ENCODE measurements at places on chromosomes 2 and 18.

- peak; percentile 45 for DNase-seq
Observed at GRCh38 chr18:57629422-57629821, 7.8 kb upstream of the NARS1 start.

GRCh38 chr2:205650931-205651330, 31.4 kb upstream of the NRP2 start:
- DNase-seq = no peak

DNA sequence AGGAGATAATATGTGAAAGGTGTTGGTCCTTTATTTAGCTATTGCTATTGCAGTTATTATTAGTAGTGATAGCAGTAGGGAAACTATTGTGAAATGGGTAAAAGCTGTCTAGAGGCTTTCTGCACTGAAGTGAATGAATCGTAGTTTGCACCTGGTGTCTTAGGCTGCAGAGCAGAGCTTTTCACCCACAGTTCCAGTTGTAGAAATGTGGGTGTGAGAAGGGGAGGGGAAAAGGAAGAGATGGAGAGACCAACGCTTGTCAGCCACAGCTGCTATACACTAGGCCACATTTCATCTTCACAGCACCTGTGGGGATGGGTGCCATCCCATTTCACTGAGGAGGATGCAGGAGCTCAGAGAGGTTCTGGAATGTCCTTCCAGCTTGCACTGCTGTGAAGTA, 50.0 kb downstream of the TRPM8 start:
- no peak for DNase-seq

DNA sequence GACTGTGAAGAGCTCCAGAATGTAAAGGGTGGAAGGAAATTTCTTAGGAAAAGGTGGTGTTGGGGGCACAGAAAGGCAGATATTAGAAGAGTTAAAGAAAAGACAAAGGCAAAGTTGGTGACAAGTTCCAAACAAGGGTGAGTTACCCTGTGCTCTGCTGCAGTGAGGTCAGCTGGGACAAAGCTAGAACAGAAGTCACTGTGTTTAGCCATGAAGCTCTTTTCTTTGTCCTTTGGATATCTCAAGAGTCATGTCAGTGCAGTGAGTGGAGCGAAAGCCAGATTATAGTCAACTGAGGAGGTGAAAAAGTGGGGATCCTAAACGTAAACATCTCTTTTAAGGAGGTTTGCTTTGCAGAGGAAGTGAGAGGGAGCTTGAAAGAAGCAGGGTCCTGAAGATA, 187.8 kb upstream of the ALPP start:
- no peak for DNase-seq

DNA sequence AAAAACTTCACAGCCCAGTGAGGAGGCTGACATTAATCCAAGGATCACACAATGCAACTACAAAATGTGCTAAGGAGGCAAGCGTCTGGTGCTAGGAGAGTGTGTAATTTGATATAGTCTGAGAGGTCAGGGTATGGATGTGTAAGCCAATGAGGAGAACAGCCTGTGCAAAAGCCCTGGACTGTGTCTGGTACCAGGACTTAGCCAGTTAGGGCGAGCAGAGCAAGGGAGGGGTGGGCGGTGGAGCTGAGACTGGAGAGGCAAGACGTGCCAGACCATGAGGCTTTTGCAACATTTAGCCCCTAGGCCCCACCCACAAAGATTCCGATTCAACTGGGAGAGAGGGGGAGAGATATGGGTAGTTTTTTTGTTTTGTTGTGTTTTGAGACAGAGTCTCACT, 33.5 kb upstream of the SPRED2 start:
- DNase-seq = no peak

GRCh38 chr18:1784113-1784512, 787.2 kb downstream of the METTL4 start:
- no peak for DNase-seq

- no peak for DNase-seq
Observed at GRCh38 chr18:46559296-46559695, 97.7 kb downstream of the LOXHD1 start.

DNA sequence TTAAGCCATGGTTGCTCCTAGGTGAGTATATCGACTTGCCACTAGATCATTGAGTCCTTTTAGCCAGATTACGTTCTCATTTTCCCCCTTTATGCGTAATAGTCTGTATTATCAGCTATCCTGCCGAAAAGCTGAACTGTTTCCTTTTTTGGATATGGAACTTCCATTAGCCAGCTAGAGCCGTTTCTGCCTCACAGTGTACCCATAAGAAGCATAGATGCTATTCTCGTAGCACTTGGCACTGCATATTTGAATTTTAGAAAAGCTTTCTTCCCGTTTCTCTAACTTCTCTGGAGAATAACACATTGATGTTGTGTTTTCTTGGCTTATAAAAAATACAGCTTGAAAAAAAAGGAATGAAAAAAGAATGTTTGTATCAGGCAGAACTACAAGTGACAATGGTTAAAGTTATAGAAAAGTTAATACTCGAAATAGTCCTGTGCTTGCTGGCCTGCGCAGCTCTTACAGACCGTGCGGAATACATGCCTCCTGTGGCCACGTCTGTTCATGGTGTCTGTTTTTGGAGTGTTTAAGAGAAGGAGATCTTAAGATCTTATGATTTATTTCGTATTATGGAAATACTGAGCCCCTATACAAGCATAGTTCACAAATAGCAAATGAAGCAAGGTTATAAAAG, 710 bp downstream of the DUSP19 start:
- peak; percentile 68 for DNase-seq

DNA sequence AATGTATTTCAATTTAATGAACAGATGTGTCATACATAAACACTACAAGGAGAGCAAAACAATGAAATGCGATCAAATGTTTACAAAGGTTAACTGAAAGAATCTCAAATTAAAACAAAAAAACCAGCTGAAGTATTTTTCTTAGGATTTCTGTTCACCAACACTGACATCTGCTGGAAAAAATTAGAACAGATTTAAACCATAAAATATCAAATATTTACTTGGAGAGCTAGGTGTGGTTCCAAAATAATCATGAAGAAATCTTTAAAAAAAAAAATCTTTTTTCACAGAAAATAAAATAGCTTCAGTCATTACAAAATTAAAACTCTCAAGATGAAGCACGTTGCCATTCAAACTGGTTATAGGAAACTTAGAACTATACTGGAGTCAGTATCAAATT, 13.8 kb downstream of the MMADHC start:
- DNase-seq = no peak

- DNase-seq = peak; percentile 42
Observed at GRCh38 chr18:65755616-65756015, 4.8 kb downstream of the CDH7 start.

- no peak for DNase-seq
Observed at GRCh38 chr2:157296958-157297357, 28.7 kb downstream of the ERMN start.

DNA sequence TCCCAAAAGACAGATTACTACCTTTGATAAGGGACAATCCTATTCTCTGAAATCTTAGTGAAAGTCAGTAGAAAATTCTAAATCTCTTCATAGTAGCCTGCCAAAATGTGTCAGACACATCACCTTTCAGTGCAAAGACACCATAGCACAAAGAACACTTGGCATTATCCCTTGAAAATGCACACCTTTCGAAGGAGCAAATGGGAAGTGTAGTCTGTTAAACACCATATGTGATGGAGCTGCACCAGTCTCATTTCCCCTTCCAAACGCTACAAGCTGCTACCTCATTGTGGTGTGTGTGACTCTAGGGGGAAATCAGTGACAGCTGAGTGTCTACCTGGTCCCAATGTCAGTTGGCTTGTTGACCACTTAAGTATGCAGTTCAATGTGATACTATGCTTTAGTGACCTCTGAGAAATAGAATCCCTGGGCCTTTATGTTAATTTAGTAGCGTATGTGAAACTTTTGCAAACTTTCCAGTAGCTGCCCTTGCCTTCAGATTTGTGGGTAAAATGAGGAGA, 551.7 kb downstream of the ARHGAP15 start:
- no peak for DNase-seq

DNA sequence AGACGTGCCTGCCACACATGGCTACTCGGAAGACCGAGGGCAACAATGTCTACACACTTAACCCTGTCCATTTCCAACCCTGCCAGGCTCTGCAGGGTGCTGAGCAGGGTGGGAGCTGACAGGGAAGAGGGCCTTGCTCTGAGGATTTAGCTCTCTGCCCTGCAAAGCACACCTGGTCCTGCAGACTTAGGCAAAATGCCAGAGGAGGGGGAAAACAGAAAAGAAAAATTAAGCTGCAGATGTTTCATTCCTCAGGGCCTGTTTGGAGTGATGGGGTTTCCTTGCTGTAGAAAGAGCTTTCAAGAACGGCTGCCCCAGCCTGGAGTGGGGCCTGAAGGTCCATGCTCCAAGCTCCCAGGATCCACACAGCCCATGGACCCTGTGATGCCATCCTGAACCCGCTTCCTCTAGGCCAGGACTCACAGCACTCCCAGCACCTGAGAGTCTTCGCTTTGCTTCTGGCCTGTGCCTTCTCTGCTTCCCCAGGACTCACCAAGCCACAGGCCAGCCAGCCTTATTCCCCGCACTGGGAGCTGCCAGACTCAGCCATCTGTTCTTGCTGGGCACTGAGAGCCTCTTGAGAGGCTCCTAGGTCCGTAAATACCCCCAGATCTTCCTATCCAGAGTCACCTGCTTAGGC, 9.1 kb upstream of the TEX51 start:
- no peak for DNase-seq

- DNase-seq = peak; percentile 10
Observed at GRCh38 chr2:238100049-238100820, at the start of gene ESPNL. Gene ESPNL, plus strand, starts transcription at chr2:238100340. Its CDS starts 80 bp downstream, at chr2:238100420.

DNA sequence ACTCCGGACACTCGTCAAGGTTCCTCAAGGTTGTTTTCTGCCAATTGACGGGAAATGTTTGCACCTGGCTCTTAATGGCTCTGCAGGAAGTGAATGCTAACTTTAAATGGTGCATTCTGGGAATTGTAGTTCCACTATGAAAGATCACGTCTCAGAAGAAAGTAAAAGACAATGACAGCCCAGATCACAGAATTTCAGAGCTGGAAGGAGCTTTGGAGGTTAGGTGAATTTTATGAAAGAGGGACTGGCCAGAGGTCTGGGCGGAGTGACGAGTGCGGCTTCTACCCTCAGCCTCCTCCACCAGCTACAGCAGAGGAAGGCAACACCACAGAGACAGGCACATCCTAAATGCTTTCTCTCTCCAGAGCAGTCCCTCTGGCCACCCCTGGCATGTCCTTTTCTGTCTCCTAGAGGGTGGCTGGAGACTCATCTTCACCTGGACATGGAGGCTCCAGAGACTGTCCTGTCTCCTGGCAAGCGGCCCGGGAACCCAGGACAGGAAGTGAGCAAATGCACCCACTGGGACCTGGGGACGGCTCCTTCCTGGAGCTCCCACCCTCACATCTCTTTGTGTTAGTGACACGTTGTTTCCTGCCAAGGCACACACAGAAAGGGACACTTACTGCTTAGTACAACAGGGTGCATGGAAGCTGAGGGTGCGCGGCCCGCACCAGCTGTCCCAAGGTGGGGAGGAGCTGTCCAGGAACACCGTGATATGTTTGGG, 19.4 kb downstream of the THAP4 start:
- DNase-seq = peak; percentile 72

GRCh38 chr2:232955856-232956255, 57.2 kb downstream of the NGEF start:
- no peak for DNase-seq

DNA sequence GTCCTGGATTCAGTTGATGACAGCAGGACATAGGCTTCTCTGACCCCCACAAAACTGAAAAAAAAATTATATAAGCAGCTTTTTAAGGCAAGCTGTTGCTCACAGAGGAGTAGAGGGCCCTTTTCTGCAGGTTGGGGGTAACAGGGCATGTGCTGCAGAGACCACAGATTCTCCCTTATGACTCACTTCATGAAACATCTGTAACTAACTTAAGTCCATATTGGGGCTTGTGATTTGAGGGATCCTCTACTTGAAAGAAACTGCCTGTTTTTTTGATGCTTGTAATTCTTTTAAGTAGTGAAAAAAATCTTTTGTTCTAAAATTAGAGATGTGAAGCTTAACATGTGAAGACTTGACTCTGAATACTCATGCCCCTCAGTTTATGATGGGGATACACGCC, 33.4 kb downstream of the XRCC5 start:
- DNase-seq = no peak

DNA sequence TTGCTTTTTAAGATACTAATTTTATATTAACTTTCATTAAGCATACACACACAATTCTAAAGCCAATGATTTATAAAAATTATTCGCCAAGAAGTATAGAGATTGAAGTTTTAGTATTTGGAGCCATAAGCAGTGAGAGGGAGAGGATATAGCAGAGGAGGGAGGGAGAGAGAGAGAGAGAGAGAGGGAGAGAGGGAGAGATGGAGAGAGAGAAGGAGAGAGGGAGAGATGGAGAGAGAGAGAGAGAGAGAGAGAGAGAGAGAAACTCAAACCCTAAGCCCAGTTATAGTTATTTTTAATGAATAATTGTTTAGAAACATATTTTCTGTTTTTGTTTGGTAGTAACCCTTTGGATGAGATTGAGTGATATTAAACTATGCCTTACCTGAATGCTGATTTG, 5.3 kb downstream of the TWIST2 start:
- DNase-seq = no peak

DNA sequence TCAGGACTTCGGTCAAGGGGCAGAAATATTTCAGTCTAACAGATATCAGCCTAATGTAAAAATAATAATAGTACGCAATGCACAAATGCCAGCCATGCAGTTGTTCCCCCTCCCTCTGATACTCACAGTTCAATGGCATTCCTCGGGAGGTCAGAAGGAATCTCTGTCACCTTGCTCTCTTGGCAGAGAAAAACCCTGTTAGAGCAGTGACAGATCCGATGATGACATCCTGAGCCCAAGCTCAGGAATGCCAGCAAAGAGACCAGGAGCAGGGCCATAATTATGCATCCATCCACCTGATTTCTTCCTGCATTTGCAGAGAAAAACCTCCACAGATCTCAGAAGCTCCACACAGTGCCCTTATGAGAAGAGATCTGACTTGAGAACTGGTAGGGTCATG, at the start of gene FSHR:
TSS of gene FSHR (minus strand) at position 376 of the 400 bp plus-strand sequence. CDS start at position 278, 98 bp downstream.
- DNase-seq = no peak

DNA sequence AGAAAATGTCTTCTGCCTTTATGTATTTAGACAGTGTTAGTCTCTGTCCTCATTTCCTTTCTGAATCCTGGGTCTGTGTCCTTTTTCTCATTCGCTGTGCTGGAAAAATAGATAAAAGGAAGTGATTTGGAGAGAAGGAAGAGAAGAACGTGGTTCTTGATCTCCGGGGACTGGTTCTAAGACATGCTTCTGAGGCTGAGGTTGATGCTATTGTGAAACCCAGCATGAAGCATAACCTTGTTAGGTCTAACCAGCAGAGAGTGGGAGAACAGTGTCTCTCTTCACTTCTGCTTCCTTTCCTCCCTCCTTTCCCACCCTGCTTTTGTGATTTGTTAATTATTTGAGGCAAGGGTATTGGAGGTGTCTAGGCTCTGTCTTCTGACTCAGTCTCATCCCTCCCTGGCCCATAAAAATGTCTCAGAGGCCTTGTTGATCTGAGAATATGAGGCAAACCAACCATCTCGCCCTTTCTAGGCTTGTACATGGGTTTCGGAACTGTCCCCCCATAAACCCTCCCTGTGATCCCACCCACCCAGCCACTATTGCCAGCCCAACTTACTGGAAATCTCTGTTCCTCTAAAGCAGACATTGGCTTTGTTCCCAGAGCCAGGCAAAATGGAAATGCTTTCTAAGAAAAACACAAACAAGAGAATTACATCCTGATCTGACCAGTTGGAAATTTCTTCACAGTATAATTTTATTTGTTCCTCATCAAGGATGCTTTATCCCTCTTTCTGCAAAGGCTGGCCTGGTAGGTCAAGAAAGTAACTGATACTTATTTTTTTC, 360.6 kb upstream of the TNP1 start:
- no peak for DNase-seq

- DNase-seq = no peak
Observed at GRCh38 chr2:214226061-214226460, 184.8 kb upstream of the VWC2L start.
